Stimulated activated CD4-positive, alpha-beta T cell treated with anti-CD3 and anti-CD28 coated beads, Interleukin-1b, Interleukin-23, amount 100 ng/mL, for 1 hour (primary cell): ENCODE measurements at places on chromosomes 12 and 14.

- DNase-seq: no peak
Measured at GRCh38 chr12:108839018-108839889, 18.1 kb downstream of the SSH1 start.

DNA sequence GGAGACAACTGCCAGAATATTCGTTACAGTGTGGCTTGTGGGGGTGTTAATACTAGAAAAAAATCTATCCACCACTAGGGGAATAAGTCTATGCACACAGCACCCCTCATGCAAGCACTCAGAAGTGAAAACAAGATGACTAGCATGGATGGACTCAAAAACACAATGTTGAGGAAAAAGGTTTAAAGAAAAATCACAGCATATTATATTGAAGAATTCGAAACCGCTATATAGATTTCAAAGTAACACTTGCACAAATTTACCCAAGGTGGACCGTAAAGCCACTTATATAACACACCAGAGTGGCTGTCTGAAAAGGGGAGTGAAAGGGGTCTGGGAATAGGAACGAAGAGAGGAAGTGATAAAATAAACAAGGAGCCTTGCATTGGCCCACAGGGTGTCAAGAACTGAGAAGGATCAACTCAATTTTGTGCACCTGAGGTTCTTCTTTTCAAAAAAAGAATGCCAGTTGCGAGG, 544 bp downstream of the ABCD4 start:
- DNase-seq: no peak

DNA sequence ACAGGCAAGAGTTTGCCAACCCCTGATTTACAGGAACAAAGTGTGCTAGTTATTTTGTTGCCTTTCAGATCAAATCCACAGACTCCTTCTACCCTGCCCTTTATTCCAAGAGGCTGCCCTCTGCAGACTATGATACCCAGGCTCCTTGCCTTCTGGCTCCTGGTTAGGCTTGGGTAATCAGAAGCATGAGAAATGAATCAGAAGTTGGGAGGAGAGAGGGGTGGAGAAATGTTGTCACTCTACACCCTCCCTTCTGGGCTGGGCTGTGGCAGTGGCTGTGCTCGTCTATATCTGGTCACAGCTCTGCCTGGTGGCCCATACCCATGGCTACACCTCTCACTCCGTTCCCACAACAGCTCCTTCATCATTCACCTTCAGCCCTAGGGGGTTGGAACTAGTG, 204.6 kb upstream of the PLXNC1 start:
- no peak for DNase-seq

DNA sequence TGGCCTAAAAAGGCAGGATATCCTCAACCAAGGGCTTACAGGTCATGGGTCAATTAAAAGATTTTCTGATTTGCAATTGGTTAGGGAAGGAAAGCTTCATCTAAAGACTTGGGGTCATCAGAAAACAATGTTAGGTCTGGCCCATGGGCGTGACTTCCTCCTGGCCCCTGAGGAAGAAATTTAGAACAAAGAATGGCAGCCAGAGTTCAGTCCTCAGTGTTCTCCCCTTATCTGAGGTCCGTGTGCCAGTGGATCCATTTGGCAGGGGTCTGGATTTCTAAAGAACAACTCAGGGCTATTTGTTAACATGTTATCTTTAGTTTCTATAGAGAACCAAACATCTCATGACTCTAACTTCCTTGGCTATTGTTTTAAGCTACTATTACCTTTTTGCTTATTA, 27.8 kb upstream of the NFYB start:
- DNase-seq: no peak

DNA sequence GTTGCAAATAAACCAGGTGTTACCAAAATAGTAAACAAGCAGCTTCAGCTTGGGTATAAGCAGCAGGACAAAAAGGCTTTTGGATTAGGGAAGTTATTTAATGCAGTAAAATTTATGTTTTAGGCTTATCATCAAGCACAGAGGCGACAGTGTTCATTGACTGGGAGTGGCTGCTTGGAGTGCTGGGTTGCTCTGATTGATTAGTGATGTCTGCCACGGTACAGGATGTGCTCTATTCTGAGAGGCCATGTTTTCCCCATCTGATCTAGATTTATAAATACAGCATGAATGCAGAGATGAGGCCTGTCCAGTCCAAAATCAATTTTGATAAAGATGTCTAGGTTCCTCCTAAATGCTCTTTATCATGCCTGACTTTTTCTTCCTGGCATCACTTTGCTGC, 83.5 kb downstream of the MAP1LC3B2 start:
- DNase-seq: no peak

DNA sequence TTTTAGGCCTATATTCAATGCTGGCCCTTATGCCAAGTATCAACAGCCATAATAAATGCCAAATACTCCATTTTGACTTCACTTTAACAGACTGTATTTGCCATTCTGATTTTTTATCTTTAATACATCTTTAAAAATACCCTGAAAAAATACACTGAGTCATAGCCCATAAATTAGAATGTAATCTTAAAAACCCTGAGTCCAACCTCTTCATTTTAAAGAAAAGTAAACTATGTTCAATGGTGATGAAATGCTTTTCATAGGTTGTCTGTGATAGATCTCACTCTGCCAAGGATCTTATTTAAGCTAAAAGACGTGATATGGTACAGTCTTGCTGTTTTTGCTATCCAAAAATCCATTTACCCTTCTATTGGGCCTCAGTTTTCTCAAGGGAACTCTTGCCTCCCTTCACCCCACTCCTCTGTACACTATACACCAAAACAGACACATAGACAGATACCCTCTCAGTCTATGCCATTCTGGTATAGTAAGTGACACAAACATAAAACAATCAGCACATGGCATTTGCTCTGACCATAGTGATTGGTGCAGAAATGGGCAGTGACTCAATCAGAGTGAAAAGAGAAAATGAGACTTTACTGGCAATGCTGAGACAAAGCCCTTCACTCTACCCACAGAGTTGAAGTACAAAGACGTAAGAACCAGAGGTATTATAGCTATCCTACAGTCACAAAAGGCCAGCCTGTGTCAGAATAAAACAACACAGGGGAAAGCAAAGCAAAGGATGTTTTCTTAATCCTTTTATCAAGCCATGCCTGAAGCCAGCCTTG, 49.1 kb downstream of the BTG1 start:
- DNase-seq: no peak

GRCh38 chr12:79527473-79527872, 163.3 kb downstream of the PAWR start:
- no peak for DNase-seq
